ENCODE measurements at places on chromosomes 5 and 9. TPM values are rescaled to one million over a fixed set of nuclear protein-coding genes. Genes with fewer than 3 reads are reported as not detected.

Gene ARHGEF39
- total RNA-seq: 14.9 TPM

Gene FOXD4
- total RNA-seq: 0.34 TPM

Gene LEAP2
- 0.52 TPM for total RNA-seq

Gene NRG2
- total RNA-seq: 2.0 TPM

Gene SAXO1
- not detected for total RNA-seq

Gene GARIN3
- not detected for total RNA-seq

Gene LCN2
- 7.2 TPM for total RNA-seq

Gene PAEP
- total RNA-seq: 0.32 TPM

Gene DRD1
- 0.07 TPM for total RNA-seq

Gene PCDHGA5
- total RNA-seq: 0.16 TPM

Gene CAMK4
- not detected for total RNA-seq

Gene TXNDC15
- total RNA-seq: 56.5 TPM

Gene NREP
- 2.2 TPM for total RNA-seq

Gene NSG2
- total RNA-seq: not detected

Gene ADAMTSL1
- total RNA-seq: not detected

Gene TLR4
- total RNA-seq: 0.20 TPM

Gene SLC45A2
- total RNA-seq: not detected

Gene NSUN2
- 94.4 TPM for total RNA-seq

Gene PLPPR1
- not detected for total RNA-seq

Gene PCDHGA9
- total RNA-seq: 0.05 TPM

Gene EMB
- total RNA-seq: 7.2 TPM

Gene PCDHA2
- total RNA-seq: 0.06 TPM

Gene FBN2
- 15.6 TPM for total RNA-seq

Gene RNF38
- total RNA-seq: 11.5 TPM

Gene ORM2
- total RNA-seq: not detected

Gene MORN5
- total RNA-seq: not detected

Gene GPR151
- not detected for total RNA-seq

Gene SPINK13
- 0.31 TPM for total RNA-seq

Gene C8G
- total RNA-seq: 1.4 TPM

Gene CLIC3
- 6.7 TPM for total RNA-seq

Gene SV2C
- total RNA-seq: not detected

Gene BTNL3
- total RNA-seq: not detected

Gene FBXO4
- 5.4 TPM for total RNA-seq

Measured in A549 treated with dexamethasone at 1 μM for 4 hours (cell line).